PC-3 (cell line): ENCODE measurements at places on chromosomes 12 and 14. TPM values are rescaled to one million over a fixed set of nuclear protein-coding genes. Genes with fewer than 3 reads are reported as not detected.
A peak's percentile ranks its signal among the peaks of the same experiment; 100 is the strongest.

DNA sequence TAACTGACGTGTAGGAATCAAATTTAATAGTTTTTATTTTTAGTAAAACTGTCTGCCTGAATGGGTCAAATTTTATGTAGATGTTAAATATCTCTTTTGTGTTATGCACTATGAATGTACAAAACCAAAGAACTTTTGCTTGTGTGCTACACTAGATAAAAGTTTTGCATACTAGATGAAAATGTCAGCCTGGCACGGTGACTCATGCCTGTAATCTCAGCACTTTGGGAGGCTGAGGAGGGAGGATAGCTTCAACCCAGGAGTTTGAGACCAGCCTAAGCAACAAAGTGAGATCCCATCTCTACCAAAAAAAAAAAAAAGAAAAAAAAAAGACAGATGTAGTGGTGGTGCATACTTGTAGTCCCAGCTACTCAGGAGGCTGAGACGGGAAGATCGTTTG lies 11.1 kb downstream of the AEBP2 start:
- no peak overlapping the region for H3K4me3 ChIP-seq
- no peaks in the 10 kb centered on the region for H3K36me3 ChIP-seq
- no peaks in the 10 kb centered on the region for H3K4me1 ChIP-seq
- no peak overlapping the region for H3K27ac ChIP-seq

GRCh38 chr14:51914310-51914709 lies 53.9 kb downstream of the GNG2 start:
- H3K4me1 ChIP-seq: no peaks in the 10 kb centered on the region
- no peak overlapping the region for H3K4me3 ChIP-seq
- H3K36me3 ChIP-seq: no peaks in the 10 kb centered on the region
- H3K27ac ChIP-seq: no peak overlapping the region

DNA sequence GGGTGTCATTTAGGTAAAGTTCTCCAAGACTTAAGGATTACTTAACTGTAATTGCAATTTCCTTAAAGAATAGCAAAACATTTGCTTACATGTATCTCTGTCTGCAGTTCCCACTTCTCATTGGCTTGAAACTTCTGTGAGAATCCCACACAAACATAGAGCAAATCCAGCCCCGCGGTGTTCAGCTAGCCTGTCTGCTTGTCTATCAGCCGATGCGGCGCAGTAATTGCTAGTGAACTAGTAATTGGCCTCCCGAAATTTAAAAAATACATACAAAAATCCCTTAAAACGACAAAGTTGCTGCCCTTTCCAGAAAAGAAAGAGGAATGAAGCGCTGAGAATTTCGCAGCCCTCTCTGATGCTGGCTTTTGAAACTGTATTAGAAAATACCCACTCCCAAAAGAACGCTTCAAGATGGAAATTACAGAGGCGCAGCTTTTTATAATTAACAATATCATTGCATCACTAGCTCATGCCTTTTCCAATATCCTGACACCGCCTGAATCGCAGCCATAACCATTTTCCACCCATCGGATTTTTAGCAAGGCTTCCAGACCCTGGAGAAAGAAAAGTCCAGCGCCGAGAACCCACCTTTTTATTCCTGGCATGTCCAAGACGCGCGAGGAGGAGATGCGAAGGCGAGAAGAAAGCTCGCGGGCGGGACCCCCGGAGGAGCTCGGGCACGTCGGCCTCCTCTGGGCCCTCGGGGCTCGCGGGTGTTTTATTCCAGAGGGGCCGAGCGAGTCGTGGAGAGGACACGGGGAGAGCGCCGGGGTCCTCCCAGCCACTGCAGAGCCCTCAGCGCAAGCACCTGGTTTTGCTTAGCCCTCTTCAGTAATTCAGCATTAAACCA lies 646 bp downstream of the FBLN5 start:
- H3K36me3 ChIP-seq: no peaks in the 10 kb centered on the region
- no peak for DNase-seq
- H3K27me3 ChIP-seq: peaks cover 22% of the 10 kb centered on the region
- H3K27ac ChIP-seq: no peak overlapping the region

DNA sequence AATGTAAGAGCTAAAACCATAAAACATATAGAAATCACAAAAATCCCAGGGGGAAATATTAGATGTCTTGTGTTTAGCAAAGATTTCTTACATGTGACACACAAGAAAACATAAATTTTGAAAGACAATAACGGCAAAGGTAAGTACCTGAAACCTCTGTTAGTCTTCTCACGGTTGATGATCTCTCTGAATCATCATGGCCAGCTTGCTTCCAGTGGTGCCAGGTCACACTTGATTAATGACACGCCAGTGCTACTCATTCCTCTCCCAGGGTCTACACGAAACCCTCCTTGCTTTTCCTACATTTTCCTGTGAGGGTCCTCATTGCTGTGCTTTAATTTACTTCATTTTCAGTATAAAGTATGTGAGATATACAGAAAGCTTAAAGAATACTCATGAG lies 114.4 kb upstream of the PARP11 start:
- no peak overlapping the region for H3K4me3 ChIP-seq
- peaks cover 27% of the 10 kb centered on the region for H3K27me3 ChIP-seq
- H3K4me1 ChIP-seq: no peaks in the 10 kb centered on the region
- no peak overlapping the region for H3K27ac ChIP-seq

DNA sequence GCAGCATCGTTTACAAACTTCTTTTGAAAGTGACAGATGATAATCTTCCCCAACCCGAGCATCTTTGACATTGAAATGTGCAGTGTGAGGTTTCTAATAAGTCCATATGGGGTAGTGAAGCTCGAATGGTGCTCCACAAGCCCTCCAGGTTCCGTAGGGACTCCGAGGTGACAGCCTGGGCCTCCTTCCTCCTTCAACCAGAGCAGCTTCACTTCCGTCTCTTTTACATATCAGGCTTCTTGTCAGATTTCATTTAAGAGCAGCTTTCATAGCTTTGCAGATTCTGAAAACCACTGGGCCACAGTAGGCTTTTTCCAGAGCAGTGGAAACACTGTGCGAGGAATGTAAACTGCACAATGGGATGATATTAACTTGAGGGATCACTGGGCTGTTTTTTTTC lies 103.6 kb upstream of the CPM start:
- no peaks in the 10 kb centered on the region for H3K36me3 ChIP-seq
- no peak overlapping the region for H3K27ac ChIP-seq
- H3K4me1 ChIP-seq: no peaks in the 10 kb centered on the region
- DNase-seq: no peak
- no peaks in the 10 kb centered on the region for H3K27me3 ChIP-seq

GRCh38 chr14:91521061-91521640 lies 11.0 kb upstream of the PPP4R3A start:
- H3K36me3 ChIP-seq: no peaks in the 10 kb centered on the region
- no peaks in the 10 kb centered on the region for H3K4me1 ChIP-seq
- H3K27me3 ChIP-seq: no peaks in the 10 kb centered on the region
- DNase-seq: no peak

- H3K27me3 ChIP-seq: no peaks in the 10 kb centered on the region
- no peak for DNase-seq
- no peaks in the 10 kb centered on the region for H3K4me1 ChIP-seq
Observed at GRCh38 chr12:30646821-30647220, 48.8 kb downstream of the IPO8 start.

- no peaks in the 10 kb centered on the region for H3K4me1 ChIP-seq
- no peaks in the 10 kb centered on the region for H3K36me3 ChIP-seq
- H3K27me3 ChIP-seq: no peaks in the 10 kb centered on the region
- no peak overlapping the region for H3K4me3 ChIP-seq
Observed at GRCh38 chr12:82757656-82758055, 71.0 kb downstream of the TMTC2 start.

DNA sequence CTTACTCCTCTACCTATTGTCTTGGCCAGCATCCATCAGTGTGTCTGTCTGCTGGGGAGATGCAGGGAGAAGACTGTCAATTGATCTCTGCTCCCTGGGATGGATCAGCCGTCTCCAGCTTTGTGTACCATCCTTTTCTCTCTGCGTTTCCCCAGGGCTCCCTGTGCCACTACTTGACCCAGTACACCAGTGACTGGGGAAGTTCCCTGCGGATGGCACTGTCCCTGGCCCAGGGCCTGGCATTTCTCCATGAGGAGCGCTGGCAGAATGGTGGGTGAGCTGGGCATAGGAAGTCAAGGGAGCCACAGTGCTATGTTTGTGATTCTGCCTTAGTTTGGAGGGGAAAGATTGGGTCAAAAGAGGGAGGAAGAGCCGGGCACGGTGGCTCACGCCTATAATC lies 5.1 kb downstream of the AMHR2 start:
- peak overlapping the region; percentile 90 for H3K27ac ChIP-seq
- H3K36me3 ChIP-seq: no peaks in the 10 kb centered on the region
- DNase-seq: no peak
- no peaks in the 10 kb centered on the region for H3K27me3 ChIP-seq
- no peak overlapping the region for H3K4me3 ChIP-seq
- peaks cover 44% of the 10 kb centered on the region for H3K4me1 ChIP-seq

DNA sequence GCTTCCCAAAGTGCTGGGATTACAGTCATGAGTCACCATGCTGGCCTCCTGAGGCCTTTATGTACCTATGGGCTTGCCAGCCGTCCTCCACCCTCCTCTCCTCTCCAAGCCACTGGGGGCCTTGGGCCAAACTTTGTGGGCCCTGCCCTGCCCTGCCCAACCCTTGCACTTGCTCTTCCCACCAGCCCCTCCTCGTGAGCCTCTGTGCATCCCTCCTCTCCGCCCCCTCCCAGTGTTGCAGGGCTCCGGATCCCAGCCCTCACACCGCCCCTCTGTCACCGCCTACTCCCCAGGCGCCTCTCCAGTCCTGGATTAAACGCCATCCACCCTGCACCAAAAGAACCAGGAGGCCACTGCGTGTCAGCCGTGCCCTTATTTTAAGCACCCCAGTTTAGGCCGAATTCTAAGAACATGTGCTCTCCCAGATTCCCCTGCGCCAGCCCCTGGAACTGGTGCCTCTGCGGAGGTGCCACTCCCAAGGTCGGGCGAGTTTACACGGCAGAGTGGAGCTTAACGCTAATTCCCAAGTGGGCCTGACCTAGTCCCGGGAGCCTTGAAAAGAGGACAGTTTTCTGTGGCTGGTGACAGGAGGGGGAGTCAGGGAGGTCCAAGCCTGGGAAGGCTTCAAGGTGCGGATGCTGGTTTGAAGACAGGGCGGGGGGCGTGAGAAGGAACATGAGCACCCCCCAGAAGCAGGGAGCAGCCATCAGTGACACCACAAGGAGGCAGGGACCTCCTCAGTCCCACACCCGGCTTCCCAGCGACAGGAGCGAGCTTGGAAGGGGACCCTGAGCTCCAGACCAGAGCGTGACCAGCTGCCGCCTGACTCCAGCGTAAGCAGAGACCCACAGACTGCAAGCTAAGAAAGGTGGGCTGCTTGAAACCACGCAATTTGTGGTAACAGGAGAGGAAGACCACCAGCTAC lies 21.2 kb upstream of the CDCA4 start:
- H3K36me3 ChIP-seq: no peaks in the 10 kb centered on the region; the same call in 1 of the 2 replicates
- 0 out of 2 replicates have a peak, but pooled peaks cover 3% of the 10 kb centered on the region for H3K4me1 ChIP-seq
- H3K4me3 ChIP-seq: no peak overlapping the region
- H3K27me3 ChIP-seq: no peaks in the 10 kb centered on the region
- no peak overlapping the region for H3K27ac ChIP-seq

DNA sequence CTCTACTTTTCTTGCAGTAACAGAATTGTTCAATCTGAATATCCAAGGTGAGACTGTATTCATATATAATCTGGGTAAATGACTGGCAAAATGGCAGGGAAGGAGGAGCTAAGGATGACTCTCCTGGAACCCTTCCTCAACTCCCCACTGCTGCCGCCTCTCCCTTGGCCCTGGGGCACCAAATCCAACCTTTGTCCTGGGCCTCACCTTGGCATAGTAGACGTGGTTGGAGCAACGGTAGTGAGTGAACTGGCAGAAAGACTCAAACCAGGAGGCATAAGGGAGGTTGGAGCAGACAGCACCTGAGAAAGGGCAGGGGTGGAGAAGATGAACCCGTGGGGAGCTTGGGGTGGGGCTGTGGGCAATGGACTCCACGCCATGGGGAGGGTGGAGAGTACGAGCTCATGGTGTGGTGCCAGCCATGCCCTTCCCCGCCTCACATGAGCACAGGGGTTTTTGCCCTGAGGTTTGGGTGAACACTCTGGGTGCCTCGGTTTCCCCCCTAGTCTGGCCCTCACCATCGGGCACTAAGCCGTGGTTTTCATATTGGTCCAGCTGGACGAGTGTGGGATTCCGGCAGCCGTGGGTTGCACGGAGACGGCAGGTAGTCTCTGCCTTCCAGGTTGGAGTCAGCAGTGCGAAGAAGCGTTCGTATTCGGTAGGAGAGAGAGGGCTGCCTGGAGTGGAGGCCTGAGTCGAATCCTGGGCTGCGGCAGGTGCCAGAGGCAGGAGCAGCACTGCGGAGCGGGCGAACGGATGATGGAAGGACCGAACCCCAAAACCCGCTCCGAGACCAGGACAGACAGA lies 753 bp downstream of the ACRBP start:
- H3K27me3 ChIP-seq: no peaks in the 10 kb centered on the region
- no peak overlapping the region for H3K27ac ChIP-seq
- H3K4me1 ChIP-seq: no peaks in the 10 kb centered on the region
- DNase-seq: no peak
- no peaks in the 10 kb centered on the region for H3K36me3 ChIP-seq

GRCh38 chr14:59630288-59630963 lies 53.8 kb upstream of the CCDC175 start:
- DNase-seq: no peak
- H3K27ac ChIP-seq: no peak overlapping the region
- H3K27me3 ChIP-seq: peaks cover 94% of the 10 kb centered on the region
- H3K4me3 ChIP-seq: no peak overlapping the region
- H3K4me1 ChIP-seq: no peaks in the 10 kb centered on the region

- no peaks in the 10 kb centered on the region for H3K4me1 ChIP-seq
- no peak overlapping the region for H3K27ac ChIP-seq
- no peak overlapping the region for H3K4me3 ChIP-seq
- H3K27me3 ChIP-seq: no peaks in the 10 kb centered on the region
Observed at GRCh38 chr12:75099210-75099609, 110.4 kb downstream of the KCNC2 start.

DNA sequence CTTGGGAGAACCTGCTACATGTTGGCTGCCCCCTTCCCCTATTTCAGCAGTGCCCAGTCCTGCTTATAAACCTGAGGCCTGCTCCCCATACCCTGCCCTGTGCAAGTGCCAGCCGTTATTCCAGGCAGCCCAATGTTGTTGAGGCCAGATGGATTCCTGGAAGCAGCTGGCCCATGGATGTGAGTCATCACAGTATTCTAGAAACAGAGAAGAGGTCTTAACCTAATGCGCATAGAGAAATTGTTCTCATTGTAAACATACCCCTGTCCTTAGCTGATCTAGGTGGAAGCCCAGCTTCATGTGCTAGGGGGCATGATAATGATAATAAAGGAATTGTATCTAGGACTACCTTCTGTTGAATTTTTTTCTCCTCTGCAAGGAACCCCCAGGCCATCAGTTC lies 69.7 kb downstream of the TSPAN11 start:
- no peak for DNase-seq
- H3K36me3 ChIP-seq: no peaks in the 10 kb centered on the region
- H3K27ac ChIP-seq: no peak overlapping the region
- H3K4me3 ChIP-seq: no peak overlapping the region
- H3K4me1 ChIP-seq: peaks cover 16% of the 10 kb centered on the region

GRCh38 chr14:95300002-95300696 lies 19.6 kb downstream of the CLMN start:
- no peaks in the 10 kb centered on the region for H3K27me3 ChIP-seq
- no peak overlapping the region for H3K27ac ChIP-seq
- peaks cover 4% of the 10 kb centered on the region; the same call in 1 of the 2 replicates for H3K4me1 ChIP-seq
- DNase-seq: no peak

GCH1 gene
- total RNA-seq: 26.6 and 26.9 TPM in 2 replicates

GDF3 gene
- total RNA-seq: not detected in 2 replicates

GTF2A1 gene
- total RNA-seq: 20.7 and 24.4 TPM in 2 replicates

TAS2R7 gene
- total RNA-seq: not detected in 2 replicates

IAPP gene
- not detected in 2 replicates for total RNA-seq

BDKRB1 gene
- 0.69 TPM in 1 of 2 replicates, not detected in the other for total RNA-seq

PIK3C2G gene
- total RNA-seq: not detected in 2 replicates
